ENCODE measurements at places on chromosomes 3 and 15. TPM values are rescaled to one million over a fixed set of nuclear protein-coding genes. Genes with fewer than 3 reads are reported as not detected.
A peak's percentile ranks its signal among the peaks of the same experiment; 100 is the strongest.

DNA sequence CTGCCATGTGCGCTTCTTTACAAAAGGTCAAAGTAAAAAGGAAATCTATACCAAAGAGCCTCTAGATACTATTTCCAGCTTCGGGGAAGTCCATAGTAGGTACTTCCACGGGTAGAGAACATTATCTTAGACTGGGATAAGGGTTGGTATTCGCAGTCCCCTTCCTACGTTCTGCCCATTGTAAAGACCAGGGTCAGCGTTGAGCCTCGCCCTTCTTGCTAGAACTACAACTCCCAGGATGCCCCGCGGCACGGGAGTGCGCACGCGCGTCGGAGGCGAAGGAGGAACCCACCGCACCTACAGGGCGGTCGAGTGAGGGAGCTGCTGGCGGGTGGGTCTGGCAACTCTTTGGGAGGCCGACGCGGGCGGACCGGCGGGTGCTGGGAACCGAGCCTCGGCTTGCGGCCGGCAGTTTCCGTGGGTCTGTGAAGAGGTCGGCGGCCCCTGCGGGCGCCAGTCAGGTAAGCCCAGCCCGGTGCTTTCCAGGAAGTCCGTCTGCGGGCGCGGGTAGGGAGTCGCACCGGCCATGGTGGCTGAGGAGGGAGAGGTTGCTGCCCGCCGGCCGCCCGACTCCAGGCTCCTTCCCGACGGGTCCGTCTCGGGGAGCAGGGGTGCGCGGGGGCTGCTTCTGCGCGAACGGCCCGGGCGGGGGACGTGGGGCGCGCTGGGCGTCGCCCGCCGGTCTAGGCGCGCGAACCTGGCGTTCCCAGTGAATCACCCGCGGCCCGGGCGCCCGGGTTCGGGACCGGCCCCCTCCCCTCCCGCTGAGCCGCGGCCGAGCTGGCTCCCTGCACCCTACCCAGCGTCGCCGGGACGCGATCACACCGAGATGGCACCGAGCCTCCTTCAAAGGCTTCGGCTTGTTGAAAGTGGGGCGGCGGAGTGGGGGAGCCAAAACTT, at the start of gene TMOD3:
Gene TMOD3 (plus strand): TSS at position 278 of the 900 bp plus-strand sequence. CDS start 33,232 bp downstream, outside the sequence.
- peak; percentile 92 for DNase-seq

DNA sequence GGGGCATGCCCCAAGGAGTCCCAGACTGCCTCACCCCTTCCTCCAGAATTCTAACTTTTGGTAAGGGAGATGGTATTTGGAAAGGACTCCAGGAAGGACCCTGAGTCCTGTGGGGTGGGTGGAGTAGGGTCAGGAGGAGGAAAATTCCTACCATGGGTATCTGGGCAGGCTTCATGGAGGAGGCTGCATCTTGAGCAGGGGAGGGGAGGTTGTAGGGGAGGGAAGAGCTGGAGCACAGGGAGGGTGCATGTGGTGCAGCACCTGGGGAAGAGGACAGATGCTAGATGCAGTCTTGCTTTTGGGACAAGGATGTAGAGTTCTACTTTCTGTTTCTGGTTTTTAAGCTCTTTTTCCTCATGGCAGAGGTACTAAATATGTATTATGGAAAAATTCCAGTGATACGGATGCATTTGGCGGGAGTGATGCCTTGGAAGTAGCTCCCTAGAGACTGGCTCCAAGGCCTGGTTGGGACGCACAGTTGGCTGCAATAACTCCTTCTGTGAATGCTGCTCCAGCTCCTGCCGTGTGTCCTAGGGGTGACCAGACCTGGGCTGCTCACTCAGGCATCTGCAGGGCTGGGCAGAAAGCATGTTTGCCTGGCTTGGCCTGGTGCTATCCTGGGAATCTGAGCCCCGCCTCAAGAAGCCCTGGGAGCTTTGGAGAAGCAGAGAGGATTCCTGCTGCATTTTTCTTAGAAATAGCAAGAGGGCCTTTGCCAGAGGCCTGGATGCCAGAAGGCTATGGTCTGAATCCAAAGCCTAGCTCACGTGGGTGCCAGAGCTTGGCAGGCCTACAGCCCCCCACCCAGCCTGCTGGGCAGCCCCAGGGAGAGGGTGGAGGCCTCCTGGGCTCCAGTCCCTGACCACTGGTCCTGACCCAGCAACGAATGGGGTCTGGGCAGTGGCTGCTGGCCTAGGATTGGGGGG, 10.1 kb downstream of the SEMA3F start:
- DNase-seq: no peak

Gene TRH
- total RNA-seq: not detected

DNA sequence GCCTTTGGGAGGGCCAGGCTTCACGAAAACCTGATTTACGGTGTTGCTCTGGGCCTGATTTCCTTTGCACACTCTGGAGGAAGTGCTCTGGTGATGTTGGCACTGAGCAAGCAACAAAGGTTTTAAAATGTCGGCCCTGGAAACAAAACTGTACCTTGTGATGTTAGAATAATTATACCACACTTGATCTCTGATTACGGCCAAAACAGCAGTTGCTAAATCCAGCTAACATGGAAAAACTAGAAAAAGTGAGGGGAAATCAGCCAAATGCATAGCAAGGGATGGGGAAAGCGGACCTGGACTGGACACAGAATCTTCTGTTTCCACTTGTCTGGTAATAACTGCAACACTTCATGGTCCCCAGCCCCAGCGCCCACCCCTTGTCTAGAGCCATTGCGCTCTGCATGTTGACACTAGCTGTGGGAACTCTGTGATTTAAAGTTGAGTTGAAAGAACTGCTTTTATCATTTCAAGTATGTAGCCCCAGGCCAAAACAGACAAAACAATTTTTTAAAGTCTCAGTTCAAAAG, 120.1 kb downstream of the VGLL4 start:
- no peak for DNase-seq

DNA sequence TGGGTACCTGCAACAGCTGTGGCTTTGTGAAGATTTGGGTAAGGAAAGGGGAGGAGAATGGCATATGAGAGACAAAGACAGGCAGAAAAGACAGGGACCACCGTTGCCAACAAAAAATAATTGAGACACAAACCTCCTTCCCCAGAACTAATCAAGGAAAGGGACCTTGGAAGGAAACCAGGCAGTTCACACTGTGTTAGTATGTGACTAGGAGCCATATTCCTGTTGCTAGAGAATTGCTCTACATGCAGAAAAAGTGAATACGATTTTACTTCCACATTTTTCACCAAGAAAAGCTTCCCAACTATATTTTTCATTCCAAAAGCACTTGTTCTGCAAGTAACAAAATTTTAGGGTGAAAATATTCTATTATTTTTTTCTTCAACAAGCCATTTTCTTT, 393.7 kb upstream of the ADAMTS9 start:
- DNase-seq: no peak

Gene ACTC1
- total RNA-seq: not detected

DNA sequence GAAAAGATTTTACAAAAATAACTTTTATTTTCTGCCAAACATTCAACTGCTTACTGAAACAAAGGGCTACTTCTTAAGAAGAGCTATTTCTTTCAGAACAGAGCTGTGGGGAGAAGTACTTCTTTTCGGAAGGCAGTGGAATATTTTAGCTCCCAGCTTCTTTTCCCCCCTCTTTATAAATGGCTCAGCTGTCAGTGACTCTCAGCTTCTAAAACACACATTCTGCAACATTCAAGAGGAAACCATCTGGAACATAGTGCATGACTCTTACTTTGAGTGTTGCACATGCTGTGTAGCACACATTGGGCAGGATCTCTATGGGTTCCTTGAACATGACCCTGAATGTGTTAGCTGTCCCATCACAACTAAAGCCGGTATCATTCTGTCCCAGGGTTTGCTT, 7.0 kb upstream of the C15orf40 start:
- no peak for DNase-seq

DNA sequence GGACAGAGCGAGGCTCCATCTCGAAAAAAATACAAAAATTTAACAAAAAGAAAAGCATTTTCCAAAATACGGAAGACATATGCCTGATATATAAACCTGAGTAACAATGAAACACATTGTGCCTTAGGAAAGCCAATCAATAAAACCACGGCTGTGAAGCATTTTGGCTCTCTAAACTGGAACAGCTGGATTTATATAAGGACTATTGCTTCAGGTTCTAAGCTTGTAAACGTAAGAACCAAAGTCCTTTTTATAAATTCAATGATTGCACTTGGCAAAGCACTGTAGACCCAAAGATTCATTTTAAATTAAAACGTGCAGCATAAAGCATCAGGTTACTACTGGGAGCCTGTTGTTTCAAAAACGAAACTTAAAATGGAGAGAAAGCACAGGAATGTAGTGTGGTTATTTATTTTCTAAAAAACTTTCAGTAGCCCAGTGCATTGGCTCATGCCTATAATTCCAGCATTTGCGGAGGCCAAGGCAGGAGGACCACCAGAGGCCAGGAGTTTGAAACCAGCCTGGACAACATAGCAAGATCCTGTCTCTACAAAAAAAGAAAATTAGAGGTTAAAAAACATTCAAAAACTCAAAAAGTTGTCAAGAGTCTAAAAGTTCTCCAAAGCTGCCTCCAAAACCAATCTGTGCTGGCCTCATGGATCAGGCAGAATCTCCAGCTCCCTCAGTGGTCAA, 61.5 kb downstream of the USF3 start:
- DNase-seq: no peak

GRCh38 chr3:63089007-63089750, 188.9 kb upstream of the SYNPR start:
- DNase-seq: no peak

- DNase-seq: no peak
Measured at GRCh38 chr3:142693136-142693853, 30.5 kb upstream of the TRPC1 start.

Gene FANCD2
- 110 TPM for total RNA-seq

Gene CCDC13
- 1.0 TPM for total RNA-seq

Gene GOLGA6L4
- total RNA-seq: 2.7 TPM

Gene TMEM207
- total RNA-seq: not detected

DNA sequence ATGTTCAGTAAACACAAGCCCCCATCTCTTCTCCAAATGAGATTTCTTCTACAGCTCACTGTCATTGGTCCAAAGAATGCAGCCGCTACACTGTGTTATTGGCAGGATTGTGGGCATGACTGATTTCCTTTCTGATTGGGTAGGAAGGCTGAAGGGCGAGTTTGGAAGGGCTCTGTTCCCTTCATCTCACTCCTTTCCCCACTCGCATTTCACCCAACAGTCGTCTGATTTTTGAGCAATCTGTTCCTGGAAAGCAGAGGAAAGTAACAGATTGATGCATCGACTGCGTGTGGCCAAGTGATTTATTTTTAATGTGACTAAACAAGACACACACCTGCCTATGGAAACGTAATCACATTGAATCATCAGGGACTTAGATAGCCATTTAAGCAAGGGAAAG, 55.5 kb downstream of the NOX5 start:
- no peak for DNase-seq

- no peak for DNase-seq
Measured at GRCh38 chr3:40627095-40627494, 102.3 kb downstream of the ZNF621 start.
